Kidney glomerular epithelial cell (primary cell): ENCODE measurements at places on chromosomes 7 and 10.

DNA sequence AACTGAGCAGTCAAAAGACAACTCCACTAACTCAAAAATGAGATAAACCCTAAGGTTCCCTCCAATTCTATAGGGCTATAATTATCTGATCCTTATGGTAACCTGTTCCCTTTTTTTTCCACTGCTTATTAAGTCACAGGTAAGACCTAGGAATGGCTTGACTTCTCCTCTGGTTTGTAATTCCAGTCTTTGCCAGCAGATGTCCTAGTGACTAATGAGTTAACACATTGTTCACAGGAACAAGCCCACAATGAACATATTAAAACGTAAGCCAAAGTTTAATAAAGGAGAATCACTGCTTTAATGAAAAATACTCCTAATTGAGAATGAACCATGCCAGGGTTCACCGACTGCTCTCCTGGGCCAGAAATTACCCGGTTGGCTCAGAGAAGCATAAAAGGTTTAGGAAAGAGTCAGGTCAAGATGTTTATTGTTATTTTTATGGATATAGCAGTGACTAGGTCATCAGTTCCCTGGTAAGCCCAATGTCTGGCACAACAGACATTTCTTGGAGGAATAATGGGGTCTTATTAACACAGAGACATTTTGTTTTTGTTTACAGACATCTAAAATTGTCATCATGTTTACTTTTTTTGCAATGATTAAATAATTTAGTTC, 120.1 kb downstream of the ELAPOR2 start:
- DNase-seq = peak; percentile 76

DNA sequence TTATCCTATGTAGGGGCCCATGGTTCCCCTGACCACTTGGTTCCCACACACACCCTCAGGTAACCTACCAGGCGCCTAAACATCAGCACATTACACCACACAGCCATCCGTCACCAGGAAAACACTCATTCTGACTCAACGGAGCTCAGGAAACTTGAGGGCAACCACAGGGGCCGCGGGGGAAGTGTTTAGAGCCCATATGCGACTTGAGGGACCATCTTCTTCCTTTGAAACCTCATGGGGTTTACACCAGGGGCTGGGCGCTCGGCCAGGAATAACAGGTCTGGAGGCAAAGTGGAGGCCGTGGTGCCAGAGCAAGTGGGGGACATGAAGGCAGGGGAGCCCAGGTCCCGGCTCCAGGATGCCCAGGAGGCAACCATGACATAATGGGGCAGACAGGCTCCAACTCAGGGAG, 1.5 kb downstream of the STX1A start:
- peak; percentile 41 for DNase-seq

DNA sequence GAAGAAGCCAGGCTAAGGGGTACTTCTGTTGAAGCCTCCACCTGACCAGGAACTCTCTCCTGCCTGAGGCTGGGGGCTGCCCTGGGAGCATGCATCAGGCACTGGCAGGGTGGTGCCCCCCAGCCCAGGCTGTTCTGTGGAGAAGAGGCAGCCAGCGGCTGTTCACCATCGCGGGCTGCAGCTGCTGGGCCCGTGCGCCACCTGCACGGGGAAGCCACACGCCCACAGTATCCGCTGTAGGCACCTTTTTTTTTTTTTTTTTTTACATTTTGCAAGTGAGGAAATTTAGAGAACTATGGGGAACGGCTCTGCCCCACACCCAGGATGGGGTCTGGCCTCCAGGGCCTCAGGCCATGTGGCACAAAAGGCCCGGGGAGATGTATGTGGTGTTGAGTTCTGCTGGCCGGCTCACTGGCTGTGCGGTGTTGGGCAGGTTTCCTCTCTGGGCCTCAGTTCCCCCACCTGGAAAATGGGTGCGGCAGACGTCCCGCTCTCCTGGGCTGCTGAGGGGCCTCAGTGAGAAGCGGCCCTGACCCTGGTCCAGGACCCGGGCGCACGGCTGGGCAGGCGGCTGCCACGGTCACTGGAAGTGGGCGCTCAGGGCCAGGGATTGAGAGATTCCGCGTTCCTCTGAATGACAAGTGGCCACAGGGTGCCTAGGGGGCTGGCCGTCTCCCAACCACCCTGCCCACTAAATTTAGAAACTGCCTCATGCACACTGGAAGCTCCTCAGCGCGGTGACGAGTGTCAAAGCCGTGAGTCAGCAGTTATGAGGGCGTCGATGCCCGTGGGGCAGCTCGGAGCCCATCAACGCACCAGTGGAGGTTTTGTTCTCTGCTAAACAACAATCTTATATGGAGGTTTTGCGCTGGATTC, 8.8 kb upstream of the INTS1 start:
- DNase-seq = no peak

DNA sequence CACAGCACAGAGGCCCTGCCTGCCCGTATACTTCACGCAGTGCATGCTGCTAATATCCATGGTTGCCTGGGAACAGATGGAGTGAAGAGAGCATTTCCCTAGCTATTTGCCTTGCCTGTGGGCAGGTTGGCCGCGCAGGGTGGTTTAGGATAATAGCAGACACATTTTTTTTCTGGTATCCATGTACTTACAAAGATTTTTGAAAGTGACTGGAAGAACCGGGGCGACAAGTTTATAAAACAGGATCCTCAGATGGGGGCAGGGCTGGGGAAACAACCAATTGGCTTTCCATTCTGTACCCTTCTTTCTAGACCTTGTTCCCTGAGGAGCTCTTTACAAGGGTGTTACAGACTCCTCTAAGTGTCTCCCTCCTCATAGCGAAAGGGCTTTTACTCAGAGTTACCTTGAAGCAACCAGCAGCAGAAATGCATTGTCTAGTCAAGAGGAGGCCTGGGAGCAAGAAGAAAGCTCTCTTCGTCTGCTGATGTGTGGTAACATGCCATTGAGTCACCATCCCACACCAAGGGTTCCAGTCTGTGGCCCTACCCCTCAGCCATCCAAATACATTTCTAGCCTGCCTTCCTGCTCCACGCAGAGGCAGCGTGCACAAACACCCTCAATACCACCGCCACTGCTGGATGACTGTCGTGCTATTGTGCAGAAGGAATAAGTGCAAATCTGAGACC, 31.5 kb downstream of the MTURN start:
- DNase-seq = no peak

DNA sequence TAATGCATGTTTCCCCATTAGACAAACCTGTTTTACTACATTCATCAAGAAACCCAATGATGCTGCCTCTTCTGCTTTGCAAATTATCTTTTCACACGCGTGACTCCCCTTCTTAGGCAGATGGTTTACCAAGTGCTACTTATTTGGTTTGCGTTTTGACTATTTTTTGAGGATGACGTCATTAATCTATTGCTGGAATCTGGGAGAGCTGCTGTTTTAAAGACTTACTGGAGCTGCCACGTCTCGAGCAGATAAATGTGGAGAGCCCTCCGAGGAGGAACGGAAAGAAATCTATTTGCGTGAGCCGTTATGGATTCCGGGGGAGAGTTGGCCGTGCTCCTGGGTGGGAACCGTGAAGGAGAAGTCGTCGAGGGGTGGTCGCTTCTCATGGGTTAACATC, 19.7 kb downstream of the INSYN2A start:
- no peak for DNase-seq
